ENCODE measurements at places on chromosomes 3 and 15. TPM values are rescaled to one million over a fixed set of nuclear protein-coding genes. Genes with fewer than 3 reads are reported as not detected.
A peak's percentile ranks its signal among the peaks of the same experiment; 100 is the strongest.

- no peak overlapping the region for H3K4me3 ChIP-seq
- DNase-seq = no peak
- H3K27ac ChIP-seq = no peak overlapping the region
- peaks cover 6% of the 10 kb centered on the region for H3K4me1 ChIP-seq
These were observed 3.6 kb downstream of the GADL1 start for GRCh38 chr3:30890907-30891306.

- H3K4me1 ChIP-seq = no peaks in the 10 kb centered on the region
- no peaks in the 10 kb centered on the region for H3K36me3 ChIP-seq
- H3K4me3 ChIP-seq = no peak overlapping the region
These were observed 52.0 kb upstream of the TRPM1 start for GRCh38 chr15:31153531-31153930.

DNA sequence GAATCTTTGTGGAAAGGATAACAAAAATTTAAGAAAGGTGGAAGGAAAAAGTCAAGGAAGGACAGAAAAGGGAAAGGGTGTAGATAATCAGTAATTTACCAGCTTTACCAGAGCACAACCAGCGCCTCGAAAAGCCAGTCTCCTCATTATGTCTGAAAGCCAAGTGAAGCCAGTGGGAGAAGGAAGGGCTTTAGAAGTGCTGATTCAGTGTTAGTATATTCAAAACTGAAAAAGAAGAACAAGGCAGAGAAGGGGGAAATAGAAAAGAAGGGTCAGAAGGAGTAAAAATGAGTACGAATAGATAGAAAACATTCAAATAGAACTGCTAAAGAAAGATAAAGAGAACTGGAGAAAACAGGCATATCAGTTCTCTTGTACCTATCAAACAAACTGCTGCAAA is 4.1 kb downstream of the PBRM1 start:
- no peaks in the 10 kb centered on the region for H3K27me3 ChIP-seq
- peak overlapping the region; percentile 44 for H3K27ac ChIP-seq
- peaks cover 39% of the 10 kb centered on the region for H3K36me3 ChIP-seq
- peaks cover 29% of the 10 kb centered on the region for H3K4me1 ChIP-seq
- no peak overlapping the region for H3K4me3 ChIP-seq

GRCh38 chr15:63677778-63678177 is 80.6 kb downstream of the FBXL22 start:
- H3K4me3 ChIP-seq = no peak overlapping the region
- no peaks in the 10 kb centered on the region for H3K27me3 ChIP-seq
- H3K4me1 ChIP-seq = no peaks in the 10 kb centered on the region
- H3K27ac ChIP-seq = peak overlapping the region; percentile 9

GRCh38 chr3:78668302-78668701 is 1099.5 kb downstream of the ROBO1 start:
- H3K4me1 ChIP-seq = no peaks in the 10 kb centered on the region
- no peaks in the 10 kb centered on the region for H3K27me3 ChIP-seq
- H3K27ac ChIP-seq = no peak overlapping the region
- DNase-seq = no peak
- H3K4me3 ChIP-seq = no peak overlapping the region

DNA sequence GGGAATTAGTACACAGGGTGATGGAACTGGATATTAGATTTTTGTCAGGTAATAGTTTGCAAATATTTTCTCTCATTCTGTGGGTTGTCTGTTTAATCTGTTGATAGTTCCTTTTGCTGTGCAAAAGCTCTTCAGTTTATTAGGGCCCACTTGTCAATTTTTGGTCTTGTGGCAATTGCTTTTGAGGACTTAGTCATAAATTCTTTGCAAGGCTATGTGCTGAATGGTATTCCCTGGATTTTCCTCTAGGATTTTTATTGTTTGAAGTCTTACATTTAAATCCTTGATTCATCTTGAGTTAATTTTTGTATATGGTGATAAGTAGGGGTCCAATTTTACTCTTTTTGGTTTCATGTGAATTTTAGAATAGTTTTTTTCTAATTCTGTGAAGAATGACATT is 111.3 kb downstream of the ARRDC4 start:
- H3K27me3 ChIP-seq = no peaks in the 10 kb centered on the region
- H3K36me3 ChIP-seq = no peaks in the 10 kb centered on the region
- H3K4me3 ChIP-seq = no peak overlapping the region
- no peak for DNase-seq
- H3K27ac ChIP-seq = no peak overlapping the region

DNA sequence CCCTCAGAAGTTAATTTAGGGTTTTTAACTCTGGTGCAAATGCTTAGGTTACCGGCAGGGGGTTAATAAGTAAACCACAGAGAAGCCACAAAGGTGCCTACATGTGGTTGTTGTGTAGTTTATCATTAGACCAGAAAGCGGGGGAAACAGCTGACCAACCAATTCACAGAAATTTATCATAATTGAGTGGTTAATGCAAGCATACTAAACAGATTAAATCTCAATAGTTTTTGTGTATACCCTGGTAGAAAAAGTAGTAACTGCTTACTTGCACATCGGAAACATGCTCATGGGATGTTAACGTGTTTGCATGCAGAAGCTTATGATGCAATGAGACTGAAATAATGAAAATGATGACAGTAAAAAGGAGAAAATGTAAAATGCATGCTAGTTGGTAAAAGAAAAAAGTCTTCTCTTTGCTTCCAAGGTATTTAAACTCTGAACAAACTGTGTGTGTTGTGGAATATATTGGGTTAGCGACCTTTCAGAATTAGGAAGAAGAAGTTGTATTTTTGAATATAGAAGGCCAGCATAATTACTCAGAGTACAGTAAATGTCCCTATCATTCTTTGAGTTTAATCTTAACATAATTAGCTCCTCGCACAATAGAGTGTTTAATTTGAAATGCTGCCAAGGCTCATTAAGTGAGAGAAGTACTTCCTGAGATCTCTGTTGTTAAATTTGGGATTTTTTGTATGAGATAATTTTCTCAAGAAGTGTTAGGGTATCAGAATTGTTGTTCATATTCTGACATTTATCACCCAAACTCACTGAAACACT is 316.2 kb downstream of the PTPRG start:
- DNase-seq = no peak
- H3K4me1 ChIP-seq = peaks cover 20% of the 10 kb centered on the region
- no peak overlapping the region for H3K4me3 ChIP-seq
- H3K27ac ChIP-seq = peak overlapping the region; percentile 28
- no peaks in the 10 kb centered on the region for H3K36me3 ChIP-seq

- no peak for DNase-seq
- no peak overlapping the region for H3K4me3 ChIP-seq
- H3K27me3 ChIP-seq = no peaks in the 10 kb centered on the region
- no peak overlapping the region for H3K27ac ChIP-seq
These were observed 36.7 kb downstream of the MYH15 start for GRCh38 chr3:108473711-108474110.

GRCh38 chr3:178492491-178492890 is 43.7 kb upstream of the KCNMB2 start:
- H3K4me3 ChIP-seq = no peak overlapping the region
- H3K27ac ChIP-seq = no peak overlapping the region
- no peaks in the 10 kb centered on the region for H3K4me1 ChIP-seq

- H3K36me3 ChIP-seq = no peaks in the 10 kb centered on the region
- no peaks in the 10 kb centered on the region for H3K27me3 ChIP-seq
- no peak overlapping the region for H3K4me3 ChIP-seq
- DNase-seq = no peak
- no peak overlapping the region for H3K27ac ChIP-seq
- no peaks in the 10 kb centered on the region for H3K4me1 ChIP-seq
These were observed 24.7 kb upstream of the ZNF639 start for GRCh38 chr3:179297971-179298725.

- H3K27me3 ChIP-seq = no peaks in the 10 kb centered on the region
- H3K27ac ChIP-seq = peak overlapping the region; percentile 63
- H3K4me1 ChIP-seq = peaks cover 85% of the 10 kb centered on the region
- H3K4me3 ChIP-seq = no peak overlapping the region
These were observed 58.1 kb upstream of the MEF2A start for GRCh38 chr15:99507504-99508310.

- no peak overlapping the region for H3K4me3 ChIP-seq
- no peak overlapping the region for H3K27ac ChIP-seq
- DNase-seq = no peak
- H3K4me1 ChIP-seq = no peaks in the 10 kb centered on the region
- H3K27me3 ChIP-seq = peaks cover 24% of the 10 kb centered on the region
- no peaks in the 10 kb centered on the region for H3K36me3 ChIP-seq
These were observed 205.9 kb upstream of the IGF1R start for GRCh38 chr15:98442379-98442833.

DNA sequence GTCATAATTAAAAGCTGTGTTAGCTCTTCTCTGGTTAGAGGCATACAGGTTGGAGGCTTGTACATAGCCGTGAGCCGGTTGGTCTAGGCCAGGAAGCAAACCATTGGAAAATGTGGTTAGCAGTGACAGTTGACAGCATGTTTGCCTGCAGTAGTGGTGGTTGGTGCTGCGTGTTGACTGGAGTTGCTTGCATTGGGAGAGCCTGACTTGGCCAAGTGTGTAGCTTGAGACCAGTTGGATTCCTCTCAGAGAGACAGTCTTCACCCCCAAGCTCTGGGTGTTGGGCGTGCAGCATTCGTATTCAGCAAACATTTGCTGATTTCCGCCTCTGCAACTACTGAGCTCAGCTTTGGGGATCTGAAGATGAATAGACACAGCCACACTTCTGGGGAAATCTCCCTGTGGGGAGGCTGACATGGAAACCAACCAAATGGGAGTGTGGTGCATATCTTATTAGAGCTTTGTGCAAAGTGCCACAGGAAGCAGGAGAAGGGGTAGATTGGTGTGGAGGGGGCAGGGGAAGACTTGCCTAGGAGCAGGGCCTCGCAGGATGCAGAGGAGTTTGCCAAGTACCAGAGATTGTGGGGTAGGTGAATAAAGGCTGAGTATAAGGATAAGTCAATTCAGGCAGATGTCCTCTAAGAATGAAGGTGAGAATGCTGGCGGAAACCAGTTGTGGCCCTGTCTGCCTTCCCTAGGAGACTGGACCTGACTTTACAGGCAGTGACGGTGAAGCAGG is 83.5 kb downstream of the IGF1R start:
- H3K4me3 ChIP-seq = no peak overlapping the region
- no peak for DNase-seq
- H3K36me3 ChIP-seq = no peaks in the 10 kb centered on the region
- H3K4me1 ChIP-seq = peaks cover 50% of the 10 kb centered on the region
- no peaks in the 10 kb centered on the region for H3K27me3 ChIP-seq

DNA sequence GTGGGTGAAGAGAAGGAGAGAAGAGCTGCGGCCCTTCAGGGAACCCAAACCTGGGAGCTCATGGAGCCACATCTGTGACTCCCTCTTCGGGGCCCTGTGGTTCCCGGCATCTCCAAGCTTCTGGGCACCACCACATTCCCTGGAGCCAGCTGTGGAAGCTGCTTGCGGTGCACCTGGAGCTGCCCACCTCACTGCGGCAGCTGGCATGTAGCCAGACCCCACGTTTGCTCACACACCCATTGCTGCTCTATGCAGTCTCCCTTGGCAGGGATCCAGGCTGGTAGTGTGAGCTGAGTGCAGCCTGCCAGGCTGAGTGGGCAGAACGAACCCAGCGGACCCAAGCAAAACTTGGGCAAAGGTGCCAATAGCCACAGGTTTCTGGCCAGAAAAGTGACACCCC is 16.8 kb upstream of the PLA2G4E start:
- peaks cover 15% of the 10 kb centered on the region for H3K4me1 ChIP-seq
- no peaks in the 10 kb centered on the region for H3K27me3 ChIP-seq
- DNase-seq = no peak
- H3K27ac ChIP-seq = no peak overlapping the region

GRCh38 chr3:43286841-43287499 is 630 bp downstream of the SNRK start:
- peak overlapping the region; percentile 89 for H3K27ac ChIP-seq
- no peak for DNase-seq
- no peaks in the 10 kb centered on the region for H3K36me3 ChIP-seq

GRCh38 chr15:62928242-62928999 is 114.1 kb upstream of the TPM1 start:
- H3K27ac ChIP-seq = no peak overlapping the region
- H3K4me1 ChIP-seq = no peaks in the 10 kb centered on the region
- no peak overlapping the region for H3K4me3 ChIP-seq
- H3K36me3 ChIP-seq = no peaks in the 10 kb centered on the region

- no peaks in the 10 kb centered on the region for H3K27me3 ChIP-seq
- H3K27ac ChIP-seq = no peak overlapping the region
- no peak overlapping the region for H3K4me3 ChIP-seq
These were observed 450.5 kb upstream of the AZI2 start for GRCh38 chr3:28799084-28799483.

DNA sequence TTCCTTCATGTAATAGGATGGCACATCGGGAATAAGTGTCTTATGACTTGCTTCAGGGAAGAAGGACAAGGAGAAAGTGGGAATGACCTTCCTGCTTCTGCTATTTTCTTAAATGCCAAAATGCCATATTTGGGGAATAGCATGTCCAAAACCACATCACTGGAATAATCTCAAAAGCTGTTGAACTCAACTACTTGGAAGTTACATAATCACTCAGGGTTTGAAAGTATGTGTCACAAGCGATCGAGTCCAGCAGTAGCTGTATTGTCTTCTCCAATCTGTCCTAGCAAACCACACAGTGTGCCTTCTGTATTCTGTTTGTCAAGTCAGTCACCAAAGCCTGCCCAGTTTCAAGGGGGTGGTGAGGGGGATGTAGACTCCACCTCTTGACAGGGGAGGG is 58.3 kb upstream of the GADL1 start:
- H3K27ac ChIP-seq = no peak overlapping the region
- no peak for DNase-seq
- H3K36me3 ChIP-seq = no peaks in the 10 kb centered on the region

DNA sequence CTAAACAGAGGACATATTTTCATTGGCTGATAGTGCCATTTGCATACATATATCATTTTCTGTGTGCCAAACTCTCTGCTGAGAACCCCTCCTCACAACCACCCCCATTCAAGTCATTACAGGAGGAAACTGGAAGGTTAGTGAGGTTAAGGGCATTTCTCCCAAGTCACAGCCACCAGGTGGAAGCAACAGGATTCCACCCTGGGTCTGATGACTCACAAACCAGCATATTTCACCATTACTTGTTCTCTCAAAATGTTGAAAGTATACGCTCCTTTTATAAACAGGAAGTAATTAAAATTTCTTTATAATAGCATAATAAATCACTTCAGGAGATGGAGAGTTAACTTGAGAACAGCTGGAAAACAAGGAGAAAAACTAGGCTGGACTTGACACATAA is 398.6 kb upstream of the WNT5A start:
- no peaks in the 10 kb centered on the region for H3K4me1 ChIP-seq
- no peaks in the 10 kb centered on the region for H3K36me3 ChIP-seq
- no peaks in the 10 kb centered on the region for H3K27me3 ChIP-seq
- no peak overlapping the region for H3K27ac ChIP-seq
- no peak for DNase-seq

GRCh38 chr15:73983211-73983727 is 8.8 kb downstream of the STOML1 start:
- H3K27me3 ChIP-seq = no peaks in the 10 kb centered on the region
- peak; percentile 87 for DNase-seq
- no peaks in the 10 kb centered on the region for H3K36me3 ChIP-seq
- H3K27ac ChIP-seq = peak overlapping the region; percentile 89
- H3K4me1 ChIP-seq = peaks cover 82% of the 10 kb centered on the region

PAK6 gene
- polyA plus RNA-seq = 5.3 TPM

CFAP100 gene
- 1.0 TPM for polyA plus RNA-seq

CHAC1 gene
- 1.1 TPM for polyA plus RNA-seq

CHL1 gene
- 1.9 TPM for polyA plus RNA-seq

GOLGA6L7 gene
- polyA plus RNA-seq = 0.33 TPM

ARL14 gene
- not detected for polyA plus RNA-seq

KCNMB3 gene
- 12.2 TPM for polyA plus RNA-seq

UTS2B gene
- 0.37 TPM for polyA plus RNA-seq

TMC3 gene
- 0.25 TPM for polyA plus RNA-seq

HACD2 gene
- 35.5 TPM for polyA plus RNA-seq

Data from left lung (tissue), 14 donors.